Putamen (tissue), 1 donor: ENCODE measurements at places on chromosomes 13 and 19.

- DNase-seq: no peak
These were observed 381.0 kb downstream of the TSHZ3 start for GRCh38 chr19:30968210-30968609.

- DNase-seq: no peak
These were observed 24.3 kb downstream of the TMEM255B start for GRCh38 chr13:113783200-113783881.

- DNase-seq: no peak
These were observed 11.9 kb upstream of the FOSB start for GRCh38 chr19:45455707-45456499.

- DNase-seq: peak; percentile 44
These were observed 87.6 kb upstream of the SLC15A1 start for GRCh38 chr13:98839856-98840769.

- no peak for DNase-seq
These were observed 135.3 kb upstream of the TMTC4 start for GRCh38 chr13:100809856-100810255.

DNA sequence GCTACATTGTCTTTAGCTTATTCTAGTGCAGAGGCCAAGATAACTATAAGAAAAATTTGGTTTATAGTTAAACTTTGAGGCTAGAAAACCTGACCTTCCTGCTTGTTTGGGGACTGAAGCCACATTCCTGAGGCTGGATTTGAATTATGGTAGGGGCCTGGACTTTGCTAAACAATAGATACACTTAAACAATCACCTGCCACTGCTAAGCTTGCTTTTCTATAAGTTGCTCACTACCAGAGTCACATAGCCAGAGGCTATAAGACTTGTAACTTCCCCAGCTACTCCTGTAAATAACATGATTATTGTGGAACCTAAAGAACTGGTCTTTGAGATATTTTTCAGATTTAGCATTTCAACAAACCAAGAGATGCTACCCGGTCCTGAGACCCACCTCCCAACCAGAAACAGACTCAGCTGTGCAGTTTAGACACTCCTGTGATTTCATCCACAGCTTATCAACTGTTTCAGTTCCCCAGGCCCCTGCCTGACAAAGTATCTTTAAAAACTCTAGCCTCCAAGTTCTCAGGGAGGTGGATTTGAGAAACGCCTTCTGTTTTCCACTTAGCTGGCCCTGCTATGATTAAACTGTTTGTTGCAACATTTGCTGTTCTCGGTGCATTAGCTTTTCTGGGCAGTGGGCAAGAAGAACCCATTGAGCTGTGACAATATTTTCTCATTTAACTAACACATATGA, 77.7 kb downstream of the MIPEP start:
- no peak for DNase-seq

DNA sequence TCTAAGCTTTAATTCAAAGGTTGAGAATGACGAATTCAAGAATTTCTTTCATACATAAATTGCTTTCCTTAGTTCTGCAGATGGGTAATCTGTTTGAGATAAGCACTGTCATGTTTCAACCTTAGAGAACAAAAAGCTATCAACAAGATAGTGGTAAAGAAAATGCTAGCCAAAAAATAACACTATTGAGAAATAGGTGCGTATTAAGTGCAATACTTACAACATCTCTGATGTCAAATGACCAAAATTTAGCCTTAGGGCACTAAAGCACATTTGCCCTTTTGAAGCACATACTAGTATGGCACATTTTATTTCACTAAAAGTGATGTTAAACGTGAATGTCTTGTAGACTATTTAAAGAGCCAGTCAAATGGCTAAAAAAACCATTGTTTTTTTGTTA, 4.9 kb downstream of the KBTBD6 start:
- DNase-seq: no peak

DNA sequence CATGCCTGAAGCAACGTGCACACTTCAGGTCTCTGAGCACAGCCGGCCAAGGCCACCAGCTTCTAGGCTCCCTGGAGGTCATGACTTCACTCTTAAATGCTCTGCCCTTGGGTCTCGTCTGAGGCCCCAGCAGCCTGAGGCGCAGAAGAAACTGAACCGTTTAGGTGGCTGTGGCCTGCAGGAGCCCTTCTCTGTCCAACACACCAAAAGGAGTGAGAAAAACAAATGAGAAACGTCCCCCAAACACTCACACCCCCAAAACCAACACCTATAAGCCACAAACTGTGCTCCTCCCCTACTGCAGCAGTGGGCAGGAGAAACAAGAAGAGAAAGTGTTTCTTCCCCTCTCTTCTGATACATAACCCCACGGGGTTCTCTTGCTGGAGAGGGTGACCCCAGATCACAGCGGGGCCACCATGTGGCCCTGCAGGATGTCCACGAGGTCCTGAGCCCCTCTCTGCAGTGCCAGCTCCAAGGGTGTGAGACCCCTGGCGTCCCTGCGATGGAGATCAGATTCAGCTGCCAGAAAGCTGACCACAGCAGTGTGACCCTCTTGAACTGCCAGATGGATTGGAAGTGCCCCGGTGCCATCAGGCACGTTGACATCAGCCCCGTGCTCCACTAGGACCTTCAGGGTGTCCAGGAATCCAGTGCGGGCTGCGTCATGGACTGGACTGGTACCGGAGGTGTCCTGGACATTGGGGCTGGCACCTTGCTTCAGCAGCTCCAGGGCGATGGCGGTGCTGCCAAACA, 1.0 kb upstream of the KRI1 start:
- no peak for DNase-seq

DNA sequence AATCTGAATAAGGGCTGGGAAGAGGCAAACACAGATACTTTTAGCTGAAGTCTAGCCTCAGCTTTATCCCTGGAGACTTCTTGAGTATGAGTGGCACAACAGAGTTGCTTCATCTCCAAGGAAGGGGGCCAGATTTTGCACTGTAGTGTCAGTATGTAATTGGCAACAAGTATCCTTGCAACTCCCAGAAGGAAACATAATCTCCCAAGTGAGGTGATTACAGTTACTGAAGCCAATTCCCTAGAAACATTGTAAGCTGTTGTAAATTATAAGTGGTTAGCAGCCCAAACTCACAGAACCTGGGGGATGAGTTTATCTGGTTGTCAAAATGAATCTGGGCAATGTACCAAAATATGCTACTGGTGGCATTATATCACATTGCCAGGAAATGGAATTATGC, 2065.7 kb upstream of the PCDH20 start:
- no peak for DNase-seq

GRCh38 chr13:98749501-98749900, 3.0 kb downstream of the SLC15A1 start:
- DNase-seq: no peak

- DNase-seq: peak; percentile 92
These were observed at the start of gene ZNF439 for GRCh38 chr19:11848594-11849469. Gene ZNF439 (plus strand): TSS chr19:11848726. CDS start chr19:11848868, 142 bp downstream.

DNA sequence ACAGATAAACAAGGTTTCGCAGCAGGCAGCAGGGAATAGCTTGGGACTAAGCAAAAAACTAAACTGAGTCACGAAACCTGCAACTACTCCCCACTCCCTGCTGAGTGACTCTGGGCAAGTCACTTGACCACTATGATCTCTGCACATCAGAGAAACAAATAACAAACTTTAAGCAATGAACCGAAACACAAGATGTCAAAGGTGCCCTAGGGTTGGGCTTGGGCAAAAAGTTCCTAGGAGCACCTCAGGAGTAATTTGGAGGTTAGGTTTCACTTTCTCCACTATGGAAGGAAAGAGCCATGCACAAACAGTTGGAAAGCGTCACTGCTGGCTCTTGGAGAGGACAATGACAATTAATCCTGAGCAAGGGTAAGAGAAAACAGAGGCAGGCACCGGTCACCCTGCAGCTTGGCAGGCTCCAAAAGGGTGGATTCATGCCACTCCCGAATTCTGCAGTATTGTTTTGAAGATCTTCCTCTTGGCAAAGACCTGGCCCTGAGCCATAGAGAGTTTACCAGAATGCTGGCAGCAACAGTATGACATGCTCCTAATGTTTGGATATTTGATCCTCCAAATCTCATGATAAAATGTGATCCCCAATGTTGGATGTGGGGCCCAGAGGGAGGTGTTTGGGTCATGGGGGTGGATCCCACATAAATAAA, 60.3 kb downstream of the CRYL1 start:
- DNase-seq: no peak

GRCh38 chr13:61192826-61193225, 222.8 kb downstream of the PCDH20 start:
- no peak for DNase-seq

DNA sequence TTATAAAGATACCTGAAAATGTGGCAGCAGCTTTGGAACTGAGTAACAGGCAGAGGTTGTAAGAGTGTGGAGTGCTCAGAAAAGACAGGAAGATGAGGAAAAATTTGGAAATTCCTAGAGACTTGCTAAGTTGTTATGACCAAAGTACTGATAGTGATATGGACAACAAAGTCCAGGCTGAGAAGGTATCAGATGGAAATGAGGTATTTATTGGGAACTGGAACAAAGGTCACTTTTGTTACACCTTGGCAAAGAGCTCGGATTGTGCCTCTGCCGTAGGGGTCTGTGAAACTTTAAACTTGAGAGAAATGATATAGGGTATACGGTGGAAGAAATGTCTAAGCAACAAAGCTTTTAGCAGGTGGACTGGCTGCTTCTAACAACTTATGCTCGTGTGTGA, 419.9 kb downstream of the PCDH17 start:
- DNase-seq: no peak

DNA sequence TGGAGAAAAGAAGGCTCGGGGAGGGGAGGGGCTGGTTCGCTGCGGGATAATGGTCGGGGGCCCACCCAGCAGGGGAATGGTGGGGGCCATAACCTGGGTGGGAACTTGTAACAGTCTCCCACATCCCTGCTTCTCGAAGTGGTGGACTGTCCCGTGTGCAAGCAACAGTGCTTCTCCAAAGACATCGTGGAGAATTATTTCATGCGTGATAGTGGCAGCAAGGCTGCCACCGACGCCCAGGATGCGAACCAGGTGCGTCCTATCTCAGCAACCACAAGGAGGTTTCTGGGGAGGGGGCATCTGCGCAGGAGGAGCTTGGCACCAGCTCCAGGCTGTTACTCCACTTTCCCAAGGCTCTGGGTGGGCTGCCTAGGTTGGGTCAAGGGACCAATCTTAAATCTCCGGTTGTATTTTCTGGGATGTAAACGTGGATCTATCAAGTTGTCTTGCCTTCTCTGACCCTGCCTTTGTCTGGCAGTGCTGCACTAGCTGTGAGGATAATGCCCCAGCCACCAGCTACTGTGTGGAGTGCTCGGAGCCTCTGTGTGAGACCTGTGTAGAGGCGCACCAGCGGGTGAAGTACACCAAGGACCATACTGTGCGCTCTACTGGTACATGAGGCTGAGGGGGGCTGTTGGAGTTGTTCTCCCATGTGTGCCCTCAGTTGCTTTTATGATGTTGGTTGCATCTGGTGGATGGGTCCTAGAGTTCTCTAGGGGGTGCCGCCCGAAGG, 1.6 kb downstream of the TRIM28 start:
- DNase-seq: no peak

DNA sequence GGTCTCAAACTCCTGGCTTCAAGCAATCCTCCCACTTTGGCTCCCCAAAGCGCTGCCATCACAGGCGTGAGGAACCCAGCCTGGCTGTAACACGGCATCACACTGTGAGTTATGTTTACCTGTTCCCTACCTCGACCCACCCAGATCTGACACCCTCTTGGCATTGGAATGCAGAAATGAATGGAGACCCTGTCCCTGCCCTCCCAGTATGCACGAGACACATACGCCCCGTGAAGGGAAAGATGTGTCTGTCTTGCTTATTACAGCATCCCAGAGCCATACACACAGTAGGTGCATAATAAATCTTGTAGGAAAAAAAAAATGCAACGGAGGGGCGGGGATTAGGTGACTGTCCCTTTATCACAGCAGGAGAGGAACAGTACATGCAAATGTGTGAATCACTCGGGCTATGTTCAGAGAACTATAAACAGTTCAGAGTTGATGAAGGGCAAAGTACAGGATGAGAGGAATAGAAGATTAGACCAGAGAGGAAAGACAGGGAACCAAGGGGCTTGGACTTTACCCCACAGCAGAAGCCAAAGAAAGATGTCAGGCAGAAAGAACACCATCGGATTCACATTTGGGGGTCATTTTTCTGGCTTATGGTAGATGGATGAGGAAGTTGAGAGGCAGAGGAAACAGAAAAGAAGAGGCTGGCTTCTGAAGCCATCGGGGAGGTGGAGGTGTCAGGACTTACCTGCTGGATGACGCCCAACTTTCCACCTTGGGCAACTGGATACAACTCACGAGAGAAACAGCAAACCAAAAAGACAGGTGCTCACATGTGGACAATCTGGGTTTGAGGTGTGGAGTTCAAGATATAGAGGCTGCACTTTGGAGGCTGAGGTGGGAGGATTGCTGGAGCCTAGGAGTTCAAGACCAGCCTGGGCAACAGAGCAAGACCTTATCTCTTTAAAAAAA, 94.3 kb downstream of the INSR start:
- no peak for DNase-seq

GRCh38 chr19:31214086-31214485, 135.2 kb downstream of the TSHZ3 start:
- no peak for DNase-seq

DNA sequence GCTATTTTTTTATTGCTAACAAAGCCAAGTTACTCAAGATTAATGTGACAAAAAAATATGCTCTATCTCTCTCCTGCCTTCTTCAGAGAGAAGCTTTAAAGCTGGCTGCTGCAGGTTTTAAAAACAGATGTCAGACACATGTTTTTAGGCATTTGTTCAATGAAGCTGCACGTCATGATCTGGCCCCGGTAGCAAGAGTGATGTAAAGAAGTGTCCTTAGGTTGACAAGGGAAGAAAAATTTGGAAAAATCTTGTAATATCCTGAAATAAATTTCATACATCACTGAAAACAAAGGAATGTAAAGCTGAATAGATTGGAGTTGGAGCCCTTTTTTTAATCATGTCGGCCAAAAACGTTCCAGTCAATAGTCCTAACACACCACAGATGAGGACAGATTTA, 531.4 kb upstream of the NBEA start:
- no peak for DNase-seq

- DNase-seq: no peak
These were observed 57.2 kb downstream of the NHLRC3 start for GRCh38 chr13:39095500-39095899.

GRCh38 chr19:48806518-48806817, 4.4 kb downstream of the BCAT2 start:
- DNase-seq: no peak

- peak; percentile 0 for DNase-seq
These were observed 25.3 kb upstream of the OR10H2 start for GRCh38 chr19:15702534-15702930.

- DNase-seq: no peak
These were observed 118.0 kb upstream of the POSTN start for GRCh38 chr13:37716420-37717195.

DNA sequence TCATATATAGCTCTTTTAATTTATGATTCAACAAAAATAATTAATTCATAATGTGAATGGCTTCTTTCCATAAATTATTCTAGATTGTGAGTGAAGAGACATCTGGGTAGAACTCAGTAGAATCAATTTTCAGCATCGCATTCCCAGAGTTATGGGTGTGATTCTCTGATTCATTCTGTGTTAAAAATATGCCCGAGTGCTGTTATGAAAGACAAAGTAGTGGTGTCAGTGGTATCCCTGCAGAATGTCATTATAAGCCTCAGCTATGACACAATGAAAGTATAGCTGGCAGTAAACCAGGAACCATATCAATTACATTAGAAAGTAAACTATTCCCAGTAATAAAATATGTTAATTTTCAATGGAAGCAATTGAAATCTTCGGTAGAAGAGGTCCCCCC, 480.5 kb upstream of the SLITRK1 start:
- DNase-seq: no peak
